ENCODE measurements at places on chromosomes 16 and 17.
A peak's percentile ranks its signal among the peaks of the same experiment; 100 is the strongest.

DNA sequence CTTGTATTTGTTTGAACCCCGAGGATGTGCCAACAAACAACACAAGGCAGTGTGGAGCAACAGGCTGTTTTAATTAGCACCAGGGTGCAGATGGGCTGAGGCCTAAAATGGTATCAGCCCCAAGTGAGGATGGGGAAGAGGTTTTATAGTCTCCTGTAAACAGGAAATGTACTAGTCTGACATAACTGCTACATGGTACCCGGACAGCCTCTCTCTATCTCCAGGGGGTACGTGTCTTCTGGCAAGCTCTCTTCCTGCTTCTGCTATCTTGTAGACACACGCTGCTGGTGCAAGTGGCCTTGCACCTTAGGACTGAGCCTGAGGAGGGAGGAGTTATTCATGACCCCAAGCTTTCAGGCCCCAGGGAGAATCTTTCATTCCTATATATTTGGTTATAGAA lies 2451.0 kb downstream of the TP53TG3F start:
- no peak for DNase-seq

DNA sequence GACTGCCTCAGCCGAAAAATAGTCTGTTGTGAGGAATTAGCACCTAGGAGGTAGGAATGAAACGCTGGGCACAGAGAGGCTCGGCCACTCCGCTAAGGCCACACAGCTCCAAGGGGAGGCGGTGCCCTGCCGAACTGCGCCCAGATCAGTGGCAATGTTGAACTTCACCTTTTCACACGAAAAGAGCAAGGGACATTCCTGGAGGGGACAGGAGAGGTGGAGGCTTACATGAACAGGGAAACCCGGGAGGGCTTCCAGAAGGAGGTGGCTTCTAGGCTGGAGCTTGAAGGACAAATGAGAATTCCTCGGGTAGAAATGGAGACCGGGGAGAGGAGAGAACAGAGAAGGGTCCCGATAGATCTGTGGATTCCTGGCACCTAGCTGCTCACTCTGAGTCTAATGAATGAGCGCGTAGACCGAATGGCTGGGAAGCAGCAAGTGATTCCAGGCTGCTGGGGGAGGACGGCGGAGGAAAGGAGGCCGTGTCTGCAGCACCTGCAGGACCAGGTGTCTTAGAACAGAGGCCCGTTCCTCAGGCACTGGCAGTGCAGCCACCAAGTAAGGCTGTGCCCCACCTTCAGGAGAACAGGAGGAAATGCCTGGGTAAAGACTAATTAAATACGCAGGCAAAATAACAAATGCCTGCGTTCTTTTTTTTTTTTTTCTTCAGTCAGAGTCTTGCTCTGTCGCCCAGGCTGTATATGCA lies 722 bp upstream of the SLC38A10 start:
- DNase-seq = peak; percentile 53

DNA sequence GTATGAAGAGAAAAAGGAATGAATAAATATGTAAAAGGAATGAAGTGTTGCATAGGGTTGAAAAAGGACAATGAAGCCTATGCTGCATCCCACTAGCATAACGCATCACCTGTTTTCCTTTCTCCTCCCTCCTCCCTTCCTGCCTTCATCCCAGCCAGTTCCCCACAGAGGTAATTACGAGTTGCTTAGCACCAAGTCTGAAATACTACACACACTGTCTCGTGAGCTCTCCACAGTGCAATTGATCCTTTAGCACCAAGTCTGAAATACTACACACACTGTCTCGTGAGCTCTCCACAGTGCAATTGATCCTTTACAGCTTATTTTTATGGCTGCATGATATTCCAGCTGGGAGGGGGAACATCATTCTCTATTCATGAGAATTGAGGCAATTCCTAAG lies 1.1 kb upstream of the DRC7 start:
- no peak for DNase-seq

DNA sequence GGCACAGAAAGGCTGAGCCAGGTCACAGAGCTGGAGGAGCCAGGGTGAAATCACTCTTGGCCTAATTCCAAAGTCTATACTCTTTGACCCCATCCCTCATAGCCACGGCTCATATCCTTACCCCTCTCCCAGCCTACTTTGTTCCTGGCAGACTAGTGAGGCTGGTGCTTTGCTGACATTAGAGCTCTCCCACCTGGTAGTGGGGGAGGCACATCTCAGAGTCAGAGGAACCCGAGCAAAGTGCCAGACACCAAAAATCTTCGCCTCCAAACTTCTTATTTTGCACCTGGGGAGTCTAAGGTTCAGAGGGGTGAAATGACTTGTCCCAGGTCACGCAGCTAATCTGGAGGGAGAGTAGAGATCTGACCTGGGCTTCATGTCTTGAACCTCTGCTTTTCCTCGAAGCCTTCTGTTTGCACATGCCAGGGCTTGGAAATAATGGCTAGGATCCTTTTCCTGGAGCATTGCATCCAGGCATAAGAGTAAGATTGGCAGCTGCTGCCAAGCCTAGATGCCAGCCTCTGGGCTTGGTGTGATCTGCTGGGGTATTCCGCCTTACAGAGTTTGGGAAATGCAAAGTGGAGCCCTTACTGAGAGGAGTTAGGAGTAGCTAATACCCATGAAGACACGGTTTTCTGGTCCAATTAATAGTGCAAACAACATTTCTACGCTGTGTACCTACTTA lies 126.9 kb downstream of the SPACA3 start:
- DNase-seq = no peak

- DNase-seq = no peak
Measured at GRCh38 chr17:31509805-31510177, 118.3 kb downstream of the RAB11FIP4 start.

DNA sequence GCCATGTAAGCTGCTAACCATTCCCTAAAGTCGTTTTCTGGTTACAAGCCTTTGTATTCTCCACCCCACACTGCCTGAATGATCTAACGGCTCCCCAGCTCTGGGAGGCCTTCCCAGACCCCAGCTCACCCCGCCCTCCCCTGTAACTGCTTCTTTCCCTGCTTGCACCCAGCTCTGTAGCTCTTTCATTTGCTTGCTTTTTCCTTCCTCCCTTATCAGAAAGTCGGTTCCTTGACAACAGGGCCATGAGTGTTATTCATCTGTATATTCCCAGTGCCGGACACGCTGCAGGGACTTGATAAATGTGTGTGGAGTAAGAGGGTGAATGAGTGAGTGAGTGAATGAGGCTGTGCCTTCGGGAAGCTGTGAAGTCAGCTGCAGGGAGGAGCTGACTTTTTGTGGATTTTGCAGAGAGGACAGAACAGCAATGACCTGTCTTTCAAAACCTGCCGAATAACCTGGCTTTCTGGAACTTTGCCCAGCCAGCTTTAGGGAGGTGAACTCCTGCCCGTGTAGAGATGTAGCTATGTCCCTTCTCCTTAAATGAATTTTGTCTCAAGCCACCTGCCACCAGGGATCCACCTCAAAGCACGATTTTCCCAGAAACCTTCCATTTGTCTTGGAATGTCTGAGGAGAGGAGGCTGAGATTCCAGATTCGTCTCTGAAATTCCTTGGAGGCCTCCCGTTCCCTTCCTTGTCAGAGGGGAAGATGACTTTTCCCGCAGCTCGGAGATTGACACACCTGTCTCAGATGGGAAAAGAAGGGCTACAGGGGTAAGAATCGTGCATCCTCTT lies 20.0 kb upstream of the CACNG4 start:
- no peak for DNase-seq

DNA sequence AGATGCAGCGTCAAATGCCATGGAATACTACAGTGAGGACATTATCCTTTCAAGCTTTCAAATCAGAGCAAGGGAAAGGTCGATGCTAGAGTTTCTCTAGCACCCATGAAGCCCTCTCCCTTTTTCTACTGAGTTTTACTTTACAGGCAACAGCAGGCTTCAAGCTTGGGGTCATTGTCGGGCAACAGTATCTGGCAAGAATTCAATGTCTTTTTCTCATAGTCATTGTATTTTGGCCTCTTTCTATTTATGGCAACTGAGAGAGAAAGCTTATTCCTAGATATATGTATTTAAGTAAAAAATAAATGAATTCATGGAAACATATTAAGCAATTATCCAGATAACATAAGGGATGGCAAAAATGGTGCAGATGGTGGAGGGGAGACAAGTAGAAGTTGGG lies 364 bp upstream of the CETP start:
- DNase-seq = no peak

GRCh38 chr17:7667656-7668406 lies 17.1 kb downstream of the ATP1B2 start:
- no peak for DNase-seq

- peak; percentile 41 for DNase-seq
Measured at GRCh38 chr17:76408037-76408849, 23.8 kb downstream of the SPHK1 start.

GRCh38 chr16:69072640-69072974 lies 32.8 kb upstream of the HAS3 start:
- DNase-seq = no peak

GRCh38 chr17:50201276-50201854 lies at the start of gene COL1A1:
Gene COL1A1, minus strand, starts transcription at chr17:50201631. Its CDS starts 118 bp downstream, at chr17:50201513.
- peak; percentile 95 for DNase-seq

DNA sequence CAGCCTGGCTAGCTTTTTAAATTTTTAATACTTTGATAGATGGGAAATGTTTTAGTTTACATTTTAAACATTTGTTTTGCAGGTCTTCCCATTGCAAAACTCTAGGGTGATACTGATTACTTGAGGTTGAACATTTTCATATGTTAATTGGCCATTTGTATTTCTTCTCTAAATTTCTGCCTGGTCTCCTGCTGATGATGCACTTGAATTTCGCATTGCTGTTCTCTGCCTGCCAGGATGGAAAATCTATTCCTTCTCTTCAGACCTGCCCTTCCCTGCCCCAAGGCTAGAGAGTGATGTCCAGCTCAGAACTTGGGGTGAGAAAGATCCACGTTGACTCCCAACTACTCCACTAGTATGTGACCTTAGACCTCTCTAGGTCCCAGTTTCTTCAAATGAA lies 134.7 kb downstream of the PITPNC1 start:
- DNase-seq = no peak

- DNase-seq = no peak
Measured at GRCh38 chr16:58507963-58508670, 7.2 kb upstream of the SETD6 start.

DNA sequence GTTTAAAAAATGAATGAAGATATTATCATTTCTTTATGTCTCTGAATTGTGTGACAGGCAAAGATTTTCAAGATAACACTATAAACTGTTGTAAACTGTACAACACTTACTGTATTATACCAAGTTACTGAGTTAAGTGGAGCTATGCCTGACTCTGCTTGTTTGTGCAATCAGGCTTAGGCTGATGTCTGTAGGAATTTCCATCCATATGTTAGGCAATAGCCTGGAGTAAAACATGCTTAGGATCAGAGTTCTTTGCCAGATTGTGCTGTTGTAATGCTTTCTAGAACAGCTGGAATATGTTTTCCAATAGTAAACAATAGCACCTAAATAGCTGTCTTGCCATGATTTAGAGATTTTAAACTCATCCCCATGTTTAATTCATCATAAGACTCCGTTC lies 1496.7 kb downstream of the CDH11 start:
- no peak for DNase-seq

DNA sequence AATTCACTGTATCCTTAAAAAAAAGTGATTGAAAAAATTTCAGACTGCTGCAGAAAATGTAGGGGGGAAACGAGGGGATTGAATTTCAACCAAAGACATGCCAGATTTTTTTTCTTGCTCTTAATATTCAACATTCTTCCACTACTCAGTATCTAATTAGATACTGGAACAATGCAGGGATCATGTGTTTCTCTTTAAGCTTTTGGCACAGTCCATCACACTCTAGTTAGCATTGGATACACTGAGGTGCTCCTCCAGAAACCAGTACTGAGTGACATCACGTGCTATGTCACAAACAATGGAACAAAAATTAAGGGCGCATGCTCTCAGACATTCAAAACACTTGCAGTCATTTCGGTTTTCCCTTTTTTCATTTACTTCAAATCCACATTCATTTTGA lies 298.6 kb upstream of the PSMD7 start:
- no peak for DNase-seq

DNA sequence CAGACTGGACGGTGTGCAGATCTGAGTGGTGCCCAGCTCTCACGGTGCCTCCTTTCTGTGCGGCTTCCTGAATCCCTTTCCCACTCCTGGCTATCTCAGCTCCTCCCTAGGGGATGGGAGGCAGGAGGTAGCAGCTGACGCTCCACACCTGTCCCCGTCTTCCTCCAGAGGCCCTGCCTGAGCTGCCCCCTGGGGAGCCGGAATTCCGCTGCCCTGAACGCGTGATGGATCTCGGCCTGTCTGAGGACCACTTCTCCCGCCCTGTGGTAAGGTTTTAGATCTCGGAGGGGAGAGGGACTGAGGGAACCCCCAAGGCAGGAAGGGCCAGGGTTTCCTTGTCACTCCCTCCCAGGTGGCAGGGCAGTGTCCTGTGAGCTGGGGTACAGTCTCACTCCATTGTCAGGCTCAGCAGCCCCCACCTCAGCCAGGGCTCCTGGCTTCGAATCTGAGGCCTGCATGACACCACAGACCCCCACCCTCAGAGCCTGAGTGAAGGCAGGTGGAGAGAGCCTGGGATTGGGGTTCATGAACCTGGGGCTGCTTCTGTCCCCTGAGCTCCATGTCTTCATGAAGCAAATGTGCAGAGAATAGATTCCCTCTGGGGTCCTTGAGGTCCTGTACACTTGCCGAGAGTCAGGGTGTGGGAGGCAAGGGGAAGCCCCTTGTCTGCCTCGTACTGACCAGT lies 6.6 kb downstream of the DEF8 start:
- no peak for DNase-seq

- no peak for DNase-seq
Measured at GRCh38 chr16:68355447-68356248, 44.8 kb downstream of the PRMT7 start.

DNA sequence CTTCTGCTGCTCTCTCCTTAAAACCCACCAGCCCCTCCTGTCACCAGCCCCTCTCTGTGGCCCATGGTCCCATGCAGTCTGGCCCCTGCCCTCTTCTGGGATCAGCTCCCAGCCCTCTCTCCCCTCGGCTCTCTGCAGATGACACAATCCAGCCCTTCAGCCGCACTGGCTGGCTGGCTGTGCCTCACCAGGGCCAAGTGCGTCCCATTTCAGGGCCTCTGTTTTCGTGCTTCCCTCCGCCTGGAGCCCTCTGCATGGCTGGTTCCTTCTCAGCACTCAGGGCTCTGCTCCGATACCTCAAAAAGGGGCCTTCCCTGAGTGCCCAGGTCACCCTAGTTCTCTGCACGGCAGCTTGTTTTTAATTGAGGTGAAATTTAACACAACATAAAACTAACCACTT lies 124.3 kb downstream of the SOCS1 start:
- no peak for DNase-seq

DNA sequence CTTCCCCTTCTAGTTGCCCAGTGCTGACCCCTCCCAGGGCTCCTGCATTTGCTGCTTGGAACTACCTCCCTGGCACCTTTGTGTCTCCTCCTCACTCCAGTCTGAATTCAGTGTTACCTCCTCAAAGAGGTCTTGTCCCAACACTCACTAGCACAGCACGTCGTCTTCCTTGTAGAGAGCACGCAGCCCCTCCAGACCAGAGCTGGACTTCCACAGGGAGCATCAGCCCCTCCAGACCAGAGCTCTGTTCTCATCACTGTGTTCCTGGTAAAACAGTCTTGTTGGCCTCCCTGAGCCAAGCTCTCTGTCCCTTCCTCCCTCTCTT lies 27.8 kb upstream of the MGAT5B start:
- DNase-seq = no peak

DNA sequence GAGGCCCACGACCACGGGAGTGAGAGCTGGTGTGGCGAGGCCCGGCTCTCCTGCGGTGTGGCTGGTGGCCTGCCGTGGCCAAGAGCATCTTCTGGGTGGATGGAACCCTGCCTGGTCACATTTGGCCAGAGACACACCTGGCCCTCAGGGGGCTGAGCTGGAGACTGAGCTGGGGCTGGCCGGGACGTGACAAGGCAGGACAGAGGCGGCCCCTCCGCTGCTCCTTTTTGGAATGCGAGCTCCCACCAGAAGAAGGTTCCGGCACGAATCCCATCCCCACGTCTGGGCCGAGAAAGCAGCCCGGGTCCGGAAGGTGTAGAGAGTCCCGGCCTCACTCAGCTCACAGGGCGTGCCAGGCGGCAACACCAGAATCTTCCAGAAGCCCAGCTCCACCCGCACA lies 26.0 kb upstream of the CHMP6 start:
- DNase-seq = no peak
